Gastrocnemius medialis (tissue), 4 donors: ENCODE measurements at places on chromosomes 13 and 19. TPM values are rescaled to one million over a fixed set of nuclear protein-coding genes. Genes with fewer than 3 reads are reported as not detected.

- DNase-seq = peak; percentile 12
Measured at GRCh38 chr13:39415008-39415802, 187.8 kb downstream of the LHFPL6 start.

DNA sequence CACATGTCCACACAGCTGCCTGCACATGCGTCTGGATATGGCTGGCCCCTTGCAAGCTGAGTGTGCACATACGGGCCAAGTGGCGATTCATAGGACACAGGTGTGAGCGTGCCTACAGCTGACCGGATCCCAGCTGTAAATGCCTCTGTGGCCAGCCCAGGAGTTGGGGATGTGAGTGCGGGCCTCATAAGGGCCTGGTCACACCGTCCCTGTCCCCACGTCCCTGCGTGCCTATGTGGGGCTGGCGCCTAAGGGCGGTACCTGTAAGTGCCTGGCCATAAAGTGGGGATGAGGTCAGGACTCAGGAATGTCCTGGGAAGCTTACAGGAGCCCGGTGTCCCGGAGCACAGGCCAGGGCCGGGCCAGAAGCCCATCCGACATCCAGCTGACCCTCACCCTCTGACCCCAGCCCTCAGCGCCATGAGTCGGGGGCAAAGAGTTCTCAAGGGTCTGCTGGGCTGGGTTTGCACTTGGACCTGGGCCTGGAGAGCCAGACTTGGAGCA lies 1.3 kb upstream of the ARHGAP45 start:
- no peak for DNase-seq

DNA sequence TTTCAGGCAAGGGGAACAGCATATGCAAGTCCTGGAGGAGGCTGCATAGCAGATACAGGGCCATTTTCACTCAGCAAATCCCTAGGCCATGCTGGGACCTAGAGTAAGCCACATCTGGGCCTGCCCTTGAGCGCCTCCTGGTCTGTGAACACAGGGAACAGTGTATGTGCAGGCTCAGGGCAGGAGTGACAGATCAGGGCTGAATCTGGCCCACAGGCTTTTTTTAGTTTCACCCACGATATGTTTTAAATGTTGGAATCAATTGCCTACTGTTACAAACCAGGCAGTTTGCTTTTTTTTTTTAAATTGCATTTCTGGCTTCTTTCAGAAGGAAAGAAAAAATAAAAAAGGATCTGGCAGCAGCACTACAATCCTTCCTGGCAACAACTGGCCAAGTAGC lies 1.5 kb upstream of the TMEM145 start:
- no peak for DNase-seq

- DNase-seq = peak; percentile 60
Measured at GRCh38 chr19:9796113-9796773, 22.6 kb downstream of the FBXL12 start.

Gene PCP2
- not detected for total RNA-seq

- DNase-seq = no peak
Measured at GRCh38 chr19:30557927-30558557, 185.9 kb downstream of the ZNF536 start.

DNA sequence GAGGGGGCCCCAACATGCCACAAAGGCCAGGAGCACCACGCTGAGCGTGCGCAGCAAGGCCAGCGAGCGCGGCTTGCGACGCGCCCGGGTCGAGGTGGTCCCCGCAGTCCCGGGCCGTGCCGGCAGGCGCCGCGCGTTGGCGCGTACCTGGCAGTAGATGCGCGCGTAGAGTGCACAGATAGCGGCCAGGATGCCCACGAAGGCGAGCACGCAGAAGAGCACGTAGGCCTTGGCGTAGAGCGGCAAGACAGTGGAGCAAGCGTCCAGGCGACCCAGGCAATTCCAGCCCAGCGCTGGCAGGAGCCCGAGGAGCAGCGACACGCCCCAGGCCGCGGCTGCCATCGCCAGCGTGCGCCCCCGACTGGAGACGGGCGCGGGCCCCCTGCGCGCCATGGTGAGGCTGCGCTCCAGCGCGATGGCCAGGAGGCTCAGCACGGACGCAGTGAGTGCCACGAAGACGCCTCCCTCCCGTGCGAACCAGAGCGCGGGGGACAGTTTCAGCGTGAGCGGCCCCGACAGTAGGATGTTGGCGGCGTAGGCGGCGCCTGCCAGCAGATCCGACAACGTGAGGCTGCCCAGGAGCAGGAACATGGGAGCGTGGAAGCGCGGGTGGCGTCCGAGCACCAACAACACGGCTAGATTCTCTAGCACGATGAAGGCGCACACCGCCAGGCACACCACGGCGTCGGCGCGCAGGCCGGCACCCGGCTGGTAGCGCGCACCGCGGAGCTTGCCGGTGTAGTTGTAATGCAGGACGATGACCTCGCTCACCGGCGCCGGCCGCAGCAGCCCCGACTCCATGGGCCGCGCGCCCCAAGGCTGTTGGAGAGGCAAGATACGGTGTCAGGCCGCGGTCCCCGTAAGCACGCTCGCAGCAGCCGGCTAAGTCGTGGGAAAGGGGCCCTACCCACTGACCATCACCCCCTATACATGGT lies 2.8 kb downstream of the S1PR5 start:
- DNase-seq = no peak
